SK-MEL-5 (cell line): ENCODE measurements at places on chromosomes 1 and 21.

DNA sequence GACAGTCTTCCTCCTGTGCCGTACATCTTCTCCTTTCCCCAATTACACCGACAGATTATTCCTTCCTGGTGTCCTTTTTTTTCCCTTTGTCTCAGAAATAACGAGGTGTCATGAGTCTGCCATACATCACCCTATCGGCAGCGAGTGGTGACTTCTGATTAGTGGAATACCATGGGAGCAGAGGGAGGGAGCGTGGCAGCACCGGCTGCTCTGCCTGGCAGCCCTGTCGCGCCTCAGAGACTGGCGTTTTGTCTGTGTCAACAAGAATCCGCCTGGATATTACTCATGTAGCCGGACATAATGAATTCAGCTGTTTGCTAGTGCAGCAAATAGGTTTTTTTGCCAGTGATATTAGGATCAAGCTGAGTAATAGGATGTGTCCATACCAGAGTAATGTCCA is 51.8 kb downstream of the UTP25 start:
- no peak for DNase-seq

- DNase-seq: no peak
Observed at GRCh38 chr21:34520764-34521508, 8.9 kb upstream of the KCNE1 start.

GRCh38 chr1:156828400-156829124 is 11.9 kb upstream of the SH2D2A start:
- no peak for DNase-seq

- no peak for DNase-seq
Observed at GRCh38 chr1:196377811-196378210, 230.4 kb downstream of the KCNT2 start.

DNA sequence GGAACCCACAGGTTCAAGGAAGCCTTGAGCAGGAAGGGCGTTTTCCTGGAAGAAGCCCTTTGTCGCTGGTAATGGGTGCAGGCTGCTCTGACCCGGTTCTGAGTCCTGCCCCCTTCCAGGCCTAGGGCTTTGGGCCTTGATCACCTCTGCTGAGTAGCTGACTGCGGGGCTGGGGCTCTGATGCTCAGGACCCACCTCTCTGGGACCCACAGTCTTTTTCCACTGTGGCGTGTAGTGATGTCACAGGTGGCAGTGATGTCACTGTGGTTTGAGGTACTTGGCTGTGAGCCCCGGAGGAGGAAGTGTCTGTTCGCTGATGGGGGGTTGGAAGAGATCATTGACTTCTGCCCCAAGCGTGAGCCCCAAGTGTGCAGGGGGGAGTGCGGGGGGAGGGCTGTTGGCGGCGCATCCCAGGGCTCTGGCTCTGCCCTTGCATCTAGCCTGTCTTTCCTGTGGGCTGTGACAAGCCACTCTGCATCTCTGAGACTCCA is 6.9 kb downstream of the TNFRSF1B start:
- no peak for DNase-seq

- no peak for DNase-seq
Observed at GRCh38 chr1:63746129-63746864, 27.5 kb upstream of the ROR1 start.

- no peak for DNase-seq
Observed at GRCh38 chr21:32733356-32733755, 5.5 kb upstream of the SYNJ1 start.

DNA sequence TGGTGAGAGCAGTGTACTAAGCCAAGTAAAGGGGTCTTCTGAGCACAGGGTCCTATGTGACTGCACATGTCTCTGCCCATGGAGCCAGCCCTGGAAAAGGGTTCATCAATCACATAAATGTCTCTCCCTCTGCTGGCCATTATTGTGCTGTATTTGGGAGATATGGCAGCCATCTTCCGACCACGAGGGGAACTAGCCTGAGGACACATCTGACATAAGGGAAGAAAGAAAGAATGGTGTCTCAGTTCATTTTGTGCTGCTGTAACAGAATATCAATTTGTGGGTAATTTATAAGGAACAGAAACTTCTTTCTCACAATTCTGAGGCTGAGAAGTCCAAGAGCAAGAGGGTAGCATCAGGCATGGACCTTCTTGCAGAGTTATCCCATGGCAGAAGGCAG is 55.1 kb upstream of the GJA5 start:
- DNase-seq: peak; percentile 91

DNA sequence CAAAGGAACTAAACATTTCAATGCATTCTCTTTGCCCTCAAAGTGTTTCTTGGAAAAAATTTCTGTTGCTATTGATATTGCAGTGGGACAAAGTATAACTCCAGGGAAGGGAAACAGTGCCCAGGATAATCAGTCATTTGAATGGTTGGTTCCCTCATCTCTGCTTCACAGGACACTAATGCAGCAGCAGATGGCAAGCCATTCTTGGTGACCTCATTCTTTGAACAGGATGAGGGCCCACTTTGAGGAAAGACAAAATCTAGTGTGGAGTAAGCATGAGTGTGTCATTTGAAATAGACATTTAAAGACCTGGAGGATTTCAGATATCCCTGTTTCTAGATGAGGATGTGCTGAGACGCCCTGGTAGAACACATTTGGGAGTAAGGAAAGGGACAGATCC is 32.3 kb downstream of the CHRM3 start:
- no peak for DNase-seq

GRCh38 chr1:16971341-16972188 is 8.9 kb downstream of the MFAP2 start:
- peak; percentile 34 for DNase-seq

- no peak for DNase-seq
Observed at GRCh38 chr1:67777440-67777839, 55.8 kb downstream of the GNG12 start.

- no peak for DNase-seq
Observed at GRCh38 chr1:37734629-37735591, 30.0 kb downstream of the EPHA10 start.

GRCh38 chr1:199490769-199491527 is 536.6 kb upstream of the NR5A2 start:
- DNase-seq: no peak

- DNase-seq: no peak
Observed at GRCh38 chr1:74426208-74426937, 86.0 kb downstream of the LRRC53 start.

GRCh38 chr1:31013187-31013864 is 52.2 kb downstream of the PUM1 start:
- DNase-seq: no peak

DNA sequence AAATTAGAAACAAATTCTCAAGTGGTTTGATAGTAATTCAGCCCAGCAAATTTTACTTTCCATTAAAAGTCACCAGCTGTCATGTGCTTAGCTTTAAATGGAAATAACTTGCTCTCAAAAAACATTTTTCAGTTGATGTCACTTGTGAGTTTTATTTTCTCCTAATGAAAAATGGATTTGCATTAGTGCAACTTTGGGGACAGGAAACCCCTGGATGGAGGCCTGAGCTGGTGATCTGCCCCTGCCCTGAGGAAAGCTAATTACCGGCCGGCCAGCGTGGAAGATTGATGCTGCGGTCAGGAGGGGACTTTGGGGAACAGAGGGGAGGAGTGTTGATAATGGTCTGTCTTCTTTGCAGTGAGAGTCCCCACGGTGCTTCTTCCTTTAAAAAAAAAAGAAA is 66.8 kb upstream of the ANGPTL1 start:
- DNase-seq: no peak

DNA sequence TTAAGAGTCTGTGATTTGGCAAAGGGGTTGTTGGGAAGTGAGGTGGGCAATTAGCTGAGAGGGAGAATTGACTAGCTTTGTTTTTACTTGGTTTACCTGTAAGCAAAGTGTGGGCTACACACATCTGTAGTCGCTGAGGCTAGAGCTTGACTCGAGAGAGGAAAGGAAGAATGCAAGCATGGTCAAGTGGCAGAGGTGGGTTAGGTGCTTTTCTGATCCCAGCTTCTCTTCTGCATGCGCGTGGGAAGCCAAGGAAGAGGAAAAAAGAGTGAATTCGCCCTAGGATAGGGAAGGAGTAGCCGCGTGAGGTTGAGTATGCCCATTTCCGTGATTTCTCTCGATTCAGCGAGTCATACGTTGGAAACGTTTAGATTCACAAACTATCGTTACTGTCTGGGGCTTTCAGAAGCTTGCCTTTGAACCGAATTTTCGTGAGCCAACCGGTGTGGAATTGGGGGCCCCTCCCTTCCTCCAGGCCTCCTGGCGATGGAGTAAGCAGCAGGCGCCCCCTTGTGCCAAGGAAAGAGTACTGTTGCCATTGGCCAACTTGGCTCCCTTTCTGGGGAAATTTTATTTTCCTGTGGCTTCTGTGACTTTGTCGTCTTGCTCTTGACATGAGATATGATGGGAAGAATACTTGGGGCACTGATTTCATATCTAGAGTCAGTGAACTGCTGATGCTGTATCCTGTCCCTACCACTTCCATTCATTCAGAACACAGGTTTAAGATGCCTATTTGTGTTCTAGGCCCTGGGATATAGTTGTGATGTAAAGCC is 1.3 kb downstream of the PIGV start:
- peak; percentile 78 for DNase-seq

- DNase-seq: no peak
Observed at GRCh38 chr1:232486454-232487207, 143.3 kb downstream of the SIPA1L2 start.

DNA sequence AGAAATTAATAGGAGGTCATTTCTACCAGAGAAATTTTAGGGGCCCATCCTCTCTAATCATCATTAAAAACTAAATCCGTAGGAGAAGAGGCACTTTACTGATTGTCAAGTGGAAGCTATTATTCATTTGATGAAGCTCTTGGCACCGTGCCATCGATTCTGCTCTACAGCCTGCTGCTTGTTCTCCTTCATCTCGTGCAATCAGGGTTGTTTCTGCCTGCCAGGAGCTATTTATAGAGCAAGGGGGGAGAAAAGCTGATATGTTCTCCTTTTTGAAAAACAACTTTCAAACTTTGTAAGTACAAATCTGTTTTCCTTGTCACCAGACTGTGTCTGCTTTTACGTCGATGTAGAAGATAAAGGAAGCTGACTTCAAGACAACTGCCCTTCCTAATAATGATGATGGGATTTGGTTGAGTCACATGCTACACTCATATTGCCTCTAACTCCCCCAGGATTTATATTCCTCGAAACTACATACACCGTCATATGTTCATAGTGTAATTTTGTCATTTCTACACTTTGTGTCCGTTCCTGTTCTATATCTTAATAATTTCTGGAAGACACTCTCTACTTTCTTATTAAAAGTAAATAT is 169.6 kb upstream of the LHX8 start:
- DNase-seq: peak; percentile 54

GRCh38 chr1:67126111-67126746 is 8.5 kb downstream of the C1orf141 start:
- peak; percentile 24 for DNase-seq

DNA sequence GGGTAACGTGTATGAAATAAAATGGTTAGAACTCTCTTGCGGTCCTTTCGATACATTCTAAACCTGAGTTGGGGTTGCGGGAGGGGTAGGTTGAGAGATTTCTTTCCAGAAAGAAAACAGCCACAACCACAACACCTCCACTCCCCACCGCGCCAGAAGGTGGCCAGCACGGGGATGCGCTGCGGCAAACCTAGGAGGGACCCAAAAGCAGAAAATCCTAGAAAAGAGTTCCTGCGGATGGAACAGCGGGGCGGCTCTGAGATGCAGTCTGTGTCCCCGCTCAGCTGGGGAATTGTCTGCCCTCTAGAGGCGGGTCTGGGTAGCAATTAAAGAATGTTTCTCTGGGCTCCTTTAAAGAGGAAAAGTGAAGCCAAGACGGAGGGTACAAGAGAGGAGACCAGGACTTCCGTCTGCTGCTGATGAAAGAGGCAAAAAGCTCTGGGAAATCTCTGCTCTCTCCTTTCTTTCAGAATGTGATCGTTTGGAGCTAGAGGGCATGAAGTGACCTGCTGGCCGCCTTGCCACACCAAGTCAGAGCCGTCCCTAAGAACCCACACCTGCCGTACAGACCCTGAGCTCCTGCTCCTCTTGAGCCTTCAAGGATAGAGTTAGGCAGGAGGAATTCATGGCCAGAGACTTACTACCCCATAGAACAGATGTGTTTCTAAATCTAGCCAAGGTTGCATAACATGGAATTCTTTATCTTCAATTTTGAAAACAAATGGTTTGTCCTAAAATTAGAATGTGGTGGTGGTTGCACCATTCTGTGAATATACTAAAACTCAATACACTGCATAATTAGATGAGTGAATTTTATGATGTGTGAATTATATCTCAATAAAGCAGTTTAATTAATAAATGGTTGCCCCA is 46.5 kb upstream of the COA6 start:
- peak; percentile 77 for DNase-seq

DNA sequence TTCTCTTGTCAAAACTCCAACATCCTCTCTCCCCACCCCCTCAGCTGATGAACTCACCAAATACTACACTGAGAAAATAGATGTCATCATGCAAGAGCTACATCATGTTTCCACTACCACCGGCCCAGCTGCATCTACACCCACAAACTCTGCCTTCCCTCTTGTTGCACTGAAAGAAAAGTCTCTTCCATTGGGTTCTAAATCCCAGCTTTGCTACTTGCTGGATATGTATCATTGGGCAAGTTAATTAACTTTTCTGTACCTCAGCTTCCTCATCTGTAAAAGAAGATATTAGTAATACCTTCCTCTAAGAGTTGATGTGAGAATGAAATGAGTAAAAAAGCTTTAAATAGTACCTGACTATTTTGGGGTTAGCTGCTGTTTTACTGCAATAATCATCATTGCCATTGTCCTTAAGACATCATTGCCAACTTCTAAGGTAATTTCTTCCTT is 108.6 kb downstream of the OLFML2B start:
- DNase-seq: no peak

GRCh38 chr21:35940074-35940927 is 120.0 kb downstream of the SETD4 start:
- peak; percentile 88 for DNase-seq

- DNase-seq: no peak
Observed at GRCh38 chr1:32758795-32759430, 56.3 kb upstream of the SYNC start.

- DNase-seq: no peak
Observed at GRCh38 chr1:35432231-35432630, 125.0 kb downstream of the KIAA0319L start.

DNA sequence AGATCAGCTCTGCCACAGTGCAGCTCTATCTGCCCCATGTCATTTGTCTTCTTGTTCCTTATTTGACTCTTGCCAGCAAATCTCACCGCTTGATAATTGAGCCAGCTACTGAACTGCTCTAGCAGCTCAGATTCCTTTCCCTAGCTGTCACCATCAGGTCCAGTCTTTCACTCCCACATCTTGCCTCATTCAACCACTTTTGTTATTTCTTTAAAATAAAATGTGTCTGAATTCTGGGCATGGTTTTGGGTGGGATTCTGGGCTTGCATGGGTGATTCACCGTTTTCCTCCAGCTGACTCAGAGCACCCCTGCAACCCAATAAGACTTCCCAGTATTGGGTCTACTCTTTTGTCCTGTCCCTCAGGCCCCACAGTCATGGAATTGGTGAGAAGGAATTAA is 215.7 kb downstream of the DSCAM start:
- no peak for DNase-seq

DNA sequence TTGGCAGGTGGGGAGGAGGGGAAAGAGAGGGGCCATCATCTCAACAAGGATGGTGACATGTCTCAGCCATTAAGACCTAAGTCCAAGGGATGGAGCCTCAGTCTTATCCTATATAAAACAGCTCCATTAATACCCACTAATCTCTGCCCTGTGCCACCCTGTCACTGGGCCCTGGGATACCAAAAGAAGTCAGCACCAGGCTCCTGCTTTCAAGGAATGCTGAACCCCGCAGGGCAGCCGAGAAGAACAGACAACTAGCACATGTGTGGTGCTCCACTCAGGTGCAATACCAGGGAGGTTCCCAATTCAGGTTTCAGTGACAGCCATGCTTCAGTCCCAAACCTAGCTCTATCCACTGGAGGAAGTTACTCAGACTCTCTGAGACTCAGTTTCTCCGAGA is 128.4 kb downstream of the GRIK3 start:
- DNase-seq: no peak

- DNase-seq: no peak
Observed at GRCh38 chr1:207276465-207276864, 45.0 kb upstream of the CD55 start.
